ENCODE measurements at places on chromosomes 11 and 22. TPM values are rescaled to one million over a fixed set of nuclear protein-coding genes. Genes with fewer than 3 reads are reported as not detected.

The KCNJ1 gene
- polyA plus RNA-seq = not detected

The PRR33 gene
- 0.01 TPM for polyA plus RNA-seq

The STK33 gene
- 11.9 TPM for polyA plus RNA-seq

The CTNND1 gene
- polyA plus RNA-seq = 40.3 TPM

The MUC2 gene
- 0.02 TPM for polyA plus RNA-seq

The INS gene
- not detected for polyA plus RNA-seq

The UEVLD gene
- 12.3 TPM for polyA plus RNA-seq

The CASP1 gene
- polyA plus RNA-seq = 24.7 TPM

The SNX32 gene
- polyA plus RNA-seq = 0.40 TPM

The CDKN1C gene
- 72.3 TPM for polyA plus RNA-seq

The LMO2 gene
- 48.2 TPM for polyA plus RNA-seq

DNA sequence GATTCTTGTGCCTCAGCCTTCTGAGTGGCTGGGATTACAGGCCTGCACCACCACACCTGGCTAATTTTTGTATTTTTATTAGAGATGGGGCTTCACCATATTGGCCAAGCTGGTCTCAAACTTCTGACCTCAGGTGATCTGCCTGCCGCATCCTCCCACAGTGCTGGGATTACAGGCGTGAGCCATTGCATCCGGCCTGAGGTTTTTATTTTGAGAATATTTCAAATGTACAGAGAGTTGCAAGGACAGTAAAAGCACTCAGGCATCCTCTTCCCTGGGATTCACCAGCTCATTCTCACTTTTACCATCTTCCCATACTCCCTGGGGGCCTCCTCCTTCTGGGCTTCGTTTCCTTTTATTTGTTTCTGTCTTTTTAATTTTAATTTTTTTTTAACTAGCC lies 12.1 kb downstream of the MED15 start:
- no peak for DNase-seq

- DNase-seq = no peak
Measured at GRCh38 chr22:35204807-35205775, 52.2 kb upstream of the HMGXB4 start.

GRCh38 chr11:132539590-132540368 lies 992.5 kb downstream of the OPCML start:
- no peak for DNase-seq

GRCh38 chr11:27551127-27551526 lies 44.6 kb upstream of the LIN7C start:
- no peak for DNase-seq

DNA sequence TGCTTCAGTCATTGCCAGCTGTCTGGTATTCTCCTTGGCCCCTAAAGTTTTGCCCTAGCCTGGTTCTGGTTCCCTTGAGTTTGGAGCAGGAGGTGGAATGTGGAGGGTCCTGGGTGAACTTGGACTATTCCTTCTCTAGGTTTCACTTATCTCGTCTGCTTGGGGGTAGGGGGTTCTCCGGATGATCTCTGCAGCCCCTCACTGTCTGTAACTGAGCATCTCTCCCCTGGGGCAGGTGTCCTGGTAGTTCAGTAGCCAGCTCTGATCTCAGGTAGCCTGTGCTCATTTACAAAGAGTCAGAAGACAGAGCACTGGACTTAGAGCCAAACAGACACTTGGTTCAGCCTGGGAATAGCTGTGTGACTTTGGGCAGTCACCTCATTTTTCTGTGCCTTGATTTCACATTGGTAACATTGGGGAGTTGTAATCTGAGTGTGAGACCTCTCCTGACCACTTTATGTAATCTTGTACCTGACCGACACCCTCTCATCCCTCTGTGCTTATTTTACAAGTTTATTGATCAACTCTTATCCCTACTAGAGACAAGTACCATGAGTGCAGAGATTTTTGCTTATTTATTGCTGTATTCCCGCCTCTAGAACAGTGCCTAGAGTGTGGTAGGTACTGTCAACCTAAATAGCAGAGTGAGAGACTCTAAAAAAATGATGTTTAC lies 804 bp downstream of the CCDC134 start:
- no peak for DNase-seq

GRCh38 chr22:28006271-28006670 lies 87.2 kb upstream of the PITPNB start:
- DNase-seq = no peak

GRCh38 chr11:86869531-86869930 lies 69.2 kb downstream of the PRSS23 start:
- no peak for DNase-seq

DNA sequence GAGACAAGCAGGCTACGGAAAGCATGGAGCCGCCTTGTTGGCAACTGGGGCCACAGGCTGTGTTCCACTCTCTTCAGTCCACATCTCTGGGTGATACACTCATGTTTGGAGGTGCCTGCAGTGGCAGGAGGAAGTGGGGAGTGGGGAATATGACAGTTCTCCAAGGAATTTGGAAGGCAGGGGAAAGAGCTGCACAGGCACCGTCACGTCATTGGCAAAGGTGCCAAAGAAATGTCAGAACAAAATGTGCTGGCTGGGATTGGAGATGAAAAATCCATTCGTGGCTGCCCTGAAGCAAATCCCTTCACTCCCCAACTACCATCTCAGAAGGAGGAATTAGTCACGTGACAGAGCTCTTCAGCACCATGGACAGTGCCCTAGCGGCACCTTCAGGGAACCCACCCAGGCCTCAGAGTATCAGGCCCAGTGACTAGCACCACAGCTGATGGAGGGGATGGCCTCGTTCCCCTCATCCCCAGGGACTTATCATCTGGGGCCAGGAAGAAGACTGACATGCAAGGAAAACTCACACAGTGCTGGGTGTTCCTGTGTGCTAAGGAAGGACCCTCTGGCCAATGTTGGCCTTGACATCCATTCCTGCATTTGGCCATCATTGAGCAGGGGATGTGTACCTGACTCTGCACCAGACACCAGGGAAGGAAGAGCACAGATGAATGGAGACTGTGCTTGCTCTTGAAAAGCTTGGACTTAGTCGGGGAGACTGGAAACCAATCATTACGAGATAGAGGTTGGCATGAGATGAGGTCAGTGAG lies 48.5 kb upstream of the PRDM11 start:
- DNase-seq = peak; percentile 34

- DNase-seq = no peak
Measured at GRCh38 chr22:30094804-30095203, 14.5 kb downstream of the HORMAD2 start.

DNA sequence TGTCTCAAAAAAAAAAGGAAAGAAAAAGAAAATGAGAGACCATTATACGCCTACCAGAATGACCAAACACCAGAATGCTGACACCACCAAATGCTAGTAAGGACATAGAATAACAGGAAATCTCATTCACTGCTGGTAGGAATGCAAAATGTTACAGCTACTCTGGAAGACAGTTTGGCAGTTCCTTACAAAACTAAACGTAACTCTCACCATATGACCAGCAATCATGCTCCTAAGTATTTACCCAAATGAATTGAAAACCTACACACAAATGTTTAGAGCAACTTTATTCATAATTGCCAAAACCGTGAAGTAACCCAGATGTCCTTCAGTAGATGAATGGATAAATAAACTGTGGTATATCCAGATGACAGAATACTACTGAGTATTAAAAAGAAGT lies 7.2 kb downstream of the CHKA start:
- DNase-seq = no peak

GRCh38 chr11:129989149-129989813 lies 13.4 kb downstream of the PRDM10 start:
- no peak for DNase-seq

DNA sequence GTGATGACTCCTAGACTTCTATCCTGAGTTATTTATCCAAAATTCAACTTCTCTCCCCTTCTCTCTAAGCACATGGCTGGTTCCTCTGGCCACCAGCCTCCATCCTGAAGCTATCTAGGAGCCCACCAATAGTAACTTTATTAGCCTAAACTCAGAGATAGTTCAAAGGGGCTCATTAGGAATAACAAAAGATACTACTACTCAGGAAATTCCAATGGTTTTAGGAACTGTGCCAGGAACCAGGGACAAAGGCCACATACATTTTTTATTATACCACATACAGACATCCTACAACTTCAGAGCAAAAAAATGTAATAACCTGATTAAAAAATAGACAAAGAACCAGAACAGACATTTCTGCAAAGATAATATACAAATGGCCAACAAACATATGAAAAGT lies 27.9 kb downstream of the SLC25A17 start:
- no peak for DNase-seq

DNA sequence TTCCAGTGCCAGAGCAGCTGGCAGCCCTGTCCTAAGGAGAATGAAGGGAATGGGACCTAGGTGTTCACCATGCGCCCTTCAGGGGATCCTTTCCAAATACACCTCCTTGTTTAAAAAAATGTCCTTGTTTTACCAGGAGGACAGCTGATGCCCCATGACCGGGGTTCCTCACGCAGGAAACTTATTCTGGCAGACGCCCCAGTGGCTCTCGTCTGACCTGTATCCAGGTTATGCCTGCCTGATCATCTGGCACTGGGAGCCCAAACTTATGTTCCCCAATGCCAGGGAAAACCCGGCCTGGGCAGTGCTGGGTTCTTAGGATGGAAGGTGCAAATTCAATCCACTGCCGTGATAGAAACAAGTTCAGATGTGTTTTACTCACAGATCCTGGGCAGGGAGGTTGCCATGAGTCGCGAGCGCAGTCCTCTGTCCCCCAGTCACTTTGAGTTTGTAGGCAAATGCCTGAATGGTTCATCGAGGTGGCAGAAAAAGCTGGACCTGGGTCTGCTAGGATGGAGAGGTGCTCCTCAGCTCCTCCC lies 31.5 kb downstream of the MOV10L1 start:
- no peak for DNase-seq

- DNase-seq = peak; percentile 22
Measured at GRCh38 chr11:1992111-1992510, 5.5 kb downstream of the H19 start.

All from ovary (tissue), 10 donors.